Thymus (tissue), 14 donors: ENCODE measurements at places on chromosomes 6 and 20.

GRCh38 chr6:55811074-55811473 is 64.3 kb downstream of the BMP5 start:
- no peak for DNase-seq

- DNase-seq = no peak
These were observed 651.8 kb downstream of the QKI start for GRCh38 chr6:164066335-164066734.

GRCh38 chr20:57407541-57407956 is 16.4 kb downstream of the RBM38 start:
- no peak for DNase-seq

- DNase-seq = no peak
These were observed 265.0 kb upstream of the EPHA7 start for GRCh38 chr6:93684339-93684738.

GRCh38 chr6:149190224-149190831 is 127.2 kb upstream of the TAB2 start:
- DNase-seq = peak; percentile 52

GRCh38 chr6:36599791-36600209 is 5.6 kb downstream of the SRSF3 start:
- DNase-seq = no peak

DNA sequence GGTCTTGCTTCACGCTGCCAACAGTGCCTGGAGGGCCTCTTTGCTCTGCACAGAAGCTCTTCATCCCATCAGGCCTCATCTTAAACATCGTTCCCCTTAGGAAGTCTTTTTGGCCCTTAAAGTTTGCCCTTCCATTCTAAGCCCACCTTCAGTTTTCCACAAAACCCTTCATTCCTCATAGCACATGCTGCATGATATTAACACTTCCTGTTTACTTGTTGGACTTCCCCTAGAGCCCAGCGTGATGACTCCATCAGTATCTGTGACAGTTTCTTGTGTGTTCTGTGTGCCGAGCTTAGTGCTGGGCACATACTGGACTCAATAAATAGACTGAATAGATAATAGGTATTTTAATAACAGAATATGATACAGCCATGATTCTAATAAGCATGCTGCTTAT is 2.2 kb downstream of the NT5DC1 start:
- no peak for DNase-seq

DNA sequence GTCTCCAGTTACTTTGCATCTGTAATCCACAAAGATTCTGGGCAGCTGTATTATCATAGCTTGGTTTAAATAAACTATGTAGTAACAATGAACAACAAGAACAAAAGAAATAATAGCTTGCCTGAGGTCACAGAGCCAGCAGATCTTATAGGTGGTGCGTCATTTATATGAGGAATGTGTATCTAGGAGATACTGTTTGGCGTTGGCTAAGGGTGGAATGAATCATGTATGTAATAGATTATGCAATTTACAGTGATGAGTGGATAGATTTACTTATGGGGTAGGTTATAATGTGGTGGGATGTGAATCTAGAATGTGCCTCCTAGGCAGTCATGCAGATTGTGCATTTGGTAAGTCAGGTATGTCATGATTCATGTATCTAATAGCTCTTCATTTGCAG is 42.8 kb downstream of the HNF4A start:
- no peak for DNase-seq

- no peak for DNase-seq
These were observed 74.9 kb downstream of the ANKEF1 start for GRCh38 chr20:10109641-10110040.

GRCh38 chr6:73177221-73177944 is 47.9 kb downstream of the KHDC1L start:
- no peak for DNase-seq

DNA sequence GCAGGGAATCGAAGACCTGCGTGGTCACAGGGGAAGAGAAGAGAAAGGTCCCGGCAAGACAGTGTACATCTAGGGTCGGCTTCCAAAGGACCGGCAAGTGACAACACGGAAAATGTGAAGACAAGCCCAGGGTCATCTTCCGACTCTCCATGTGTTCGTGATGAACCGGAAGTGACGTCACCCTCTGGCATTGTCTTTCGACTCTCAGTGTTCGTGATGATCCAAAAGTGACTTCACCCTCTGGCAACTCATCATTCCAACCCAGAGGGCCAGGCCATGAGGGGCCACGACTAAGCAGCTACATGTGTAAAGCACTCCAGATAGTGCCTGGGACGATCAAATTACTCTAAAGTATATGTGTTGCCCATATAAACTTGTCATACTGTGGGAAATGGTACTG is 290.8 kb downstream of the THBS2 start:
- no peak for DNase-seq

DNA sequence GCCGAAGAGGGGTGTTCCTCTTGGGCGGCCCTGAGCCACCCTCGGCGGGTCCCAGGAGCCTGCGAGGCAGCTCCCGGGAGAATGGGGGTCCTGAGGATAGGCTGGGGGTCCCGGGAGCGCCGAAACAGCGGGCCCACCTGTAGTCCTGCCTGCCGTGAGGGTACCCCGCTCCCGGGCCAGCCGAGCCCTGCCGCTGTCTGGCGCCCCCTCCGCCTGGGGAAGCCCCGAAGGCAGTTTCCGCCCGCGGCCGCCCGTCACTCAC is 280 bp downstream of the SPATA2 start:
- DNase-seq = no peak

- no peak for DNase-seq
These were observed 51.3 kb downstream of the ADAT2 start for GRCh38 chr6:143399176-143399575.

GRCh38 chr6:118468682-118469465 is 79.2 kb upstream of the PLN start:
- DNase-seq = no peak

DNA sequence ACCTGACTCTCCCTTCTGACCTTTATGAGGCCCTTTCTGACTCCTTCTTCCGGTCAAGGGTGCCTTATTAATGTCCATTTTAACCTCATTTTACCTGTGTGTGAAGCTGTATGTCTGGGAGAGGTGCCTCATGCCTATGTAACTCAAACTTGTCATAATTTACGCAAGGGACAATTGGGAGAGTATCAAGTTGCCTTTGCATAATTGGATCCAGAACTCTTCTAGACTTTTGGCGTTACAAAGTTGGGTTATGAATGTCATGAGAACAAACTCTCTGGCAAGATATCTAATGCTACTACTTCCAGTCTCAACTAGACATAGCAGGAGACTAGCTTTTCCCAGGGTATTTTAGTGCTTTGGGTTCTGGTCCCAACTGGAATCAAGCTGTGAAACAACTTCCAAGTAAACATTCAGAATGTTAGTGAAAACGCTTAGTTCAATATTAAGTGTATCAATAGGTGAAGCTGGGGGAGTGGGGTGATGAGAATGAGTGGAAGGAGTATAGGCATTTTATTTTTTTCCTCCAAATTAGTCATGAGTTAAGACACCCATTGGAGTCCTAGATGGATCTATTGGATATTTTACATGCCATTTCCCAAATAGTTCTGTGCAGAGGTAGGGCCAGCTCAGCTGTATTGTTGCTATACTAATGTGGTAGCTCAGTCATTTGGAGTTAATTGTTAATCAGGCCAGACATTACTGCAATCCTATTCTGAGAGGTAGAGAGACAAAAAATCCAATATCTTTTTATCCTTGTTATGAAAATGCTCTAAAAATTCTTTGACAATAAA is 159.9 kb downstream of the TFAP2B start:
- DNase-seq = no peak

DNA sequence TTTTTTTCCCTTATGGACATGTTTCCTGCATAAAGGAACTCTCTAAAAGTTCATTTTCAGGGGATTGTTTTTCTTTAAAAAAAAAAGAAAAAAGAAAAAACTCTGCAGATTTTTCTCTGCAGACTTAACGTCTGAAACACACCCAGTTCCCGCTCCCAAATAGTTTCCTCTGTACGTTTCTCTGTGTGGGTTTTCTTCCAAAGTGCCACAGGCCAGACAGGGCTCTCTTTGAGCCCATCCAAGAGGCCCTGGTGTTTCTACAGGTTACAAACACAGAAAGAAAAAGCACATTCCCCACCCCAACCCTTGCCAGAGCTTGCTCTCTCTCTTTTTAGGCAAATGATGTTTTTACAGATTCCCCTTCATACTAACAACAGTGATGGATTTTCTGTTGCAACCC is 258.6 kb downstream of the FNDC1 start:
- no peak for DNase-seq

- DNase-seq = no peak
These were observed 25.7 kb upstream of the TCFL5 start for GRCh38 chr20:62887152-62887859.

- DNase-seq = no peak
These were observed 11.2 kb downstream of the NT5DC1 start for GRCh38 chr6:116111552-116112528.

GRCh38 chr6:119207971-119208725 is 129.7 kb upstream of the FAM184A start:
- DNase-seq = no peak

GRCh38 chr20:43666376-43667328 is at the start of gene MYBL2:
Gene MYBL2 (plus strand): TSS chr20:43667114. CDS start chr20:43667284, 170 bp downstream.
- DNase-seq = peak; percentile 71

DNA sequence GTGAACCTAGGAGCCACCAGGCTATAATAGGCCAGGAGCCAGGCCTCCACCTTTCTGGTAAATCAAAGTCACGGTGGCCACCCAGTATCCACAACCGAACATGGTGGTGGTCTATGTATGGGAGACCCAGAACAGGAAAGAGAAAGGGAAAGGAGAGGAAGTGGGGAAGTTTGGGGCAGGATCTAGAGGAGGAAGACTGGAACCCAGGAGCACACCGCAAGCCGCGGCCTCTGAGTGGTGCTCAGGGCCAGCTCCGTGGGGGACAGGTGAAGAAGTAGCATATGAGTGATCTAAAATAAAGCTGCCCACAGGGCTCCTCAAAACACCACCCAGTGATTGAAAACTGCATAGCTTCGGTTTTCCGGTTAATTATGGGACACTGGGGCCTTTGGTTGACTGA is 214.8 kb downstream of the ZDHHC14 start:
- DNase-seq = no peak

DNA sequence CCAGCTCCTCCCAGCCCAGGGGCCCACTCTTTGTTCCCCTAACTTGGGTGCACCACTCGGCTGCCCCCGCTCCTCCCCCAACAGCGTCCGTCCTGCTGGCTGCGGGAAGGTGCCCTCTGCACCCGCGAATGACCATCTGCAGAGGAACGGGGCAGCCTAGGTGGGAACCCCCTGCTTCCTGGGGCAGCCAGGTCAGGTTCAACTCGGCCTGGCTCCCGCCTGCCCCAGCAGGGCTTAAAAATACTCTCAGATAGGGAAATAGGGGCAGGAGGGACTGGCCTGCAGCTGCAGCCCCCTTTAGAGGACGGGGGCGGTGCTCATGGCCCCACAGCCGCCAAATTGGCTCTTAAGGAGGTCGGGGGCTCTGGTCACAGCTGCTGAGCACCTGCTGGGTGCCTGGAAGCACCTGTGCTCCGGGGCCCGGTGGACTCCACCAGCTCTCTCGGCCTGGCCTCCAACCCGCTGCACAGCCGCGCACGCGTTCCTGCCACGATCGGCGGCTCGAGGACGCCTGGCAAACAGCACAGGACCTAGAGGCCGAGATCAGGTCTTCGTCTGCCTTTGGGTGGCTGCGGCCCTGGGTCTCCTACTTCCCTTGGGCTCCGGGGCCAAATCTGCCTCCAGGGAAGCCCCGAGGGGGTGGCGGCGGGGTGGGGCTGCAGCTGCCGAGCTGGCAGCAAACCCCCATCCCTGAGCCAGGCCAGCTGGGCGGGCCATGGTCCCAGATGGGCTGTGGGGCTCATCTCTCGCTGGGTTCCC is 700 bp upstream of the LAMA5 start:
- no peak for DNase-seq

- DNase-seq = no peak
These were observed 311.4 kb downstream of the TFAP2C start for GRCh38 chr20:56940466-56940865.

GRCh38 chr6:89357390-89357789 is 4.9 kb upstream of the UBE2J1 start:
- no peak for DNase-seq

DNA sequence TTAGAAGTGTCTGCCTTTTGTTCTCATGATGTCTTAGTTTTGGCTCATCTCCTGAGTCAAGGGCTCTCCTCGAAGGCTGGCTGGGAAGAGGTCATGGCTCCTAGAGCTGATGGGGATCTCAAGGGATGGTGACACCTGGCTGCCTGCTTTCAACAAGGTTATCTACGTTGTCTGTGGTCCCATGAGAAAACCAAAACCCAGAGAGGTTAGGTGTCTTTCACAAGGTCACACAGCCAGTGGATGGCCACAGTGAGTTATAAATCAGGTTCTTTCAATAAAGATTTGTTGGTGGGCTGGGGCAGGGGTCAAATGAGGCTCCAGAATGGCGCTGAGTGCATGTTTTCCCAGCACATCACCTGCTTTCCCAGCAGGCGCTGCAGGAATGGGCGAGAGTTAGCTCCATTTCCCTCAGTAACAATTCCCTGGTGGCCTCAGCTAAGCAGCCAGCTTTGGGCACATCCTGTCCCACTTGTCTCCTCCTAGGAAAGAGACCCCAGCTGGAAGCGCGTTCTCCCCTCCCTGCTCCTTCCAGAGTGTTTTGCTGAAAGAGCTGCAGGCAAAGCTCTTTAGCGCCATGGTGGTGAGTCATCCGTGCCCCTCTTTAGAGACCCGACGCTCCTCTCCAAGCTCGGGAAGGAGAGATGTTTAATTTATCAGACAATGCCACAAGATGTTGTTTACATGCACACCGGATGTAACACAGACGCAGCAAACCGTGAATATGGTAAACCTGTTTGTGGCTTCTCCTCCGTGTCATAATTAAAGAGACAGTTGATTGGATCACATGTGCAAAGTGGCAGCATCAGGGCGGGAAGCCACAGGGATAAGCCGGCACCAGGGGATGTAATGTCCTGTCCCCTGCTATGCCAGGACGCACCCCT is 109.7 kb downstream of the LRFN2 start:
- no peak for DNase-seq

- peak; percentile 68 for DNase-seq
These were observed 59.7 kb downstream of the HIVEP2 start for GRCh38 chr6:142885182-142885867.

- DNase-seq = no peak
These were observed 127.2 kb downstream of the ARID1B start for GRCh38 chr6:156904176-156904967.

DNA sequence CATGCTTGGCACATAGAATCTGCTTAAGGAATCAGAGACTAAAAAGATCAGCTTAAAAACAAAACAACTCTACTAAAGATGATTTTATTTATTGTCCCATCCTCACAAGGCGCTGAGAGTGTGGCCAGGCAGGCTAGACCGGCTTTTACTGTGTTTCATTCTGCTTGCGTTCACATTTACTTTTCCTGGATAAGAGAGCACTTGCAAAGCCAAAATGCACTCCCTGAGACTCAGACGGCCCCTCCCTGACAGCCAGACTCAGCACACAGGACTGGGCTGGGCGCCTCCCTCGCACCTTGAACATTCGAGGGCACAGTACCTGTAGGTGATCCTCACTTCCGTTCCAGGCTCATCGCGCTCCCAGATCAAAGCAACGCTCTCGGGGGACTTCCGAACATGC is 10.2 kb downstream of the ACSS1 start:
- no peak for DNase-seq

DNA sequence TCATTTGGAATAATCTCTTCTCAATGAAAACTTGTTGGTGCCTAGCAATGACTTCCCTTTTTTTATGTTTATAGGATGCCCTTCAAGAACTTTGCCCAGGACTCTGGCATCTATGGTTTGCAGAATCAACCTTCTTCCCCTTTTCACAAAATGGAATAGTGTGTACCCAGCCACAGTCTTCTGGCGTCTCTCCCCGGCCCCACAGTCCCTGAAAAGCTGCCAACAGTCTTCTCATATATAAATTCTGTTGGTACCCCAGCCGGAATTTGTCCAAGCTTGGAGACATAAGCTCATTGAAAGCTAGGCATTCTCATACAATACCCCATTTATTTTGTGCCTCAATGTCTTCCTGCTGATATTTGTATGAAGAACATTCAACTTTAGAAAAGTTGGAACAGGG is 26.4 kb upstream of the MCM3 start:
- DNase-seq = no peak
